ENCODE measurements at places on chromosomes 16 and 17.

- no peak for DNase-seq
These were observed 83.5 kb upstream of the WSCD1 start for GRCh38 chr17:5986644-5987043.

DNA sequence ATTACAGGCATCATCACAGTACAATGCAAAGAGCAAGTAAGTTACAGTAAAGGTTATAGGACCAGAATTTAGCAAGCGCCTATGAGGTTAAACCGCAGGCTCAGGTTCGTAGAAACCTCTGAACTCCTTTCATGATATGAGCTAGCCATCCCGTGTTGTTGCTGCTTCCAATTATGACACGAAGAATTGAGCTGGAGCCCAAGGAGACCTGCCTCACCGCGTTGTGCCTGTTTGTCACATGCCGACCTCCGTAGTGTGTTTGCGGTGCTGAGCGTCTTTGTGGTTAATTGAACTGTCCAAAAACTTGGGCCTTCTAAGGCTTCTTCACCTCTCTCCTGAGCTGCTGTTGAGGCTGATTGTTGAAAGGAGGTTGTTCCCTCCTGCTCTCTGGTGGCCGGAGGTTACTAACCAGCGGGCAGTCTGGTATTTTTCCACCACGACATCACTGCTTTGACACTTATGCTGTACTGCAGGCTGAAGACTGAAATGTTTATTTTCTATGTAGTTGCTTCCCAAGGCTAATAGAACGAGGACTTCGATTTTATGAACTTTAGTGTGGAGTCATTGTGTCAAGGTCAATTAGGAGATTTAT is 67.5 kb downstream of the SEC14L1 start:
- DNase-seq: no peak

GRCh38 chr16:49498666-49499413 is 125.2 kb downstream of the C16orf78 start:
- DNase-seq: no peak

GRCh38 chr17:60641126-60641525 is 36.5 kb upstream of the BCAS3 start:
- DNase-seq: no peak

DNA sequence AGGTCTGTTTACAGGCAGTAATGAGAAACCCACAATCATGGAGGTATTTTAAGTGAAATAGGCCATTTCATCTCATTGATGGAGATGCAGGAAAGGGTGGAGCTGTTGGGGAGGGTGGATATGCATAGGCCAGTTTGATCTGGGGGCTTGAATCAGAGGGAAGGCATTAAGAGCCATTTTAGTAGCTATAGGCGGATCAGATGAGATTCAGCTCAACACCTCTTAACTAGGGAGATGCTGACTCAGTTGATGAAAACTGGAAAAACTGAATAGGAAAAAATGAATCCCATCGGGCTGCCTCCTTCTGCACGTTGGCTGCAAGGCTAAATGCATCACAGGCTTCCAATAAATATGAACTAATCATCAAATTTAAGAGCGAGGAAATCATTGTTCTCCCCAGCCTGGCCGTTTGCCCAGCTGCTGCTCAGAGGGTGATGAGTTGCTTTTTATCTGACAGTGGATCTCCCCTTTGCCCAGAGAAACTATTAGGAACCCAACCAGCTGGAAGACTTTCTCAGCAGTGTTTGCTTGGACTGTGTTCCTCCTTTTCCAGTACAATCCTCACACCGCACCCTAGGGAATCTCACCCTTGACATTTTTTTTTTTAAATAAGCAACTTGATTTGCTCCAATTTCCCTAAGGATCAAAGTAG is 149.6 kb downstream of the SOX9 start:
- no peak for DNase-seq

- no peak for DNase-seq
These were observed 20.9 kb downstream of the RPTOR start for GRCh38 chr17:80565343-80566053.

- DNase-seq: no peak
These were observed 52.1 kb upstream of the SMIM36 start for GRCh38 chr17:55563363-55563762.

GRCh38 chr16:83958137-83958845 is 5.3 kb downstream of the OSGIN1 start:
- DNase-seq: no peak

DNA sequence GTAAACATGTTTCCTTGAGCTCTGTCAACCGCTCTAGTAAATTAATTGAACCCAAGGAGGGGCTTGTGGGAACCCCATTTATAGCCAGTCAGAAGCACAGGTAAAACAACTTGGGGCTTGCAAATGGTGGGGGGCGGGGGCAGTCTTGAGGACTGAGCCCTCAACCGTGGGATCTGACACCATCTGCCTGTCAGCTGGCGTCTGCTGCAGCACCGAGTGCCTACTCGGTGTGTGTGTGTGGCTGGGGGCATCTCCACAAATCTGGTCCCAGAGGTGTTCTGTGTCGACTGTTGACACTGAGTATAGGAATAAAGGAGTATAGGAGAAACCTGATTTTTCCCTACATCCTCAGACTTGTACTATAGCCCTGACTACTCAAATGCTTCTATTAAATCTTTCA is 20.6 kb downstream of the CREBBP start:
- DNase-seq: no peak

- no peak for DNase-seq
These were observed 26.9 kb downstream of the RND2 start for GRCh38 chr17:43051969-43052368.

DNA sequence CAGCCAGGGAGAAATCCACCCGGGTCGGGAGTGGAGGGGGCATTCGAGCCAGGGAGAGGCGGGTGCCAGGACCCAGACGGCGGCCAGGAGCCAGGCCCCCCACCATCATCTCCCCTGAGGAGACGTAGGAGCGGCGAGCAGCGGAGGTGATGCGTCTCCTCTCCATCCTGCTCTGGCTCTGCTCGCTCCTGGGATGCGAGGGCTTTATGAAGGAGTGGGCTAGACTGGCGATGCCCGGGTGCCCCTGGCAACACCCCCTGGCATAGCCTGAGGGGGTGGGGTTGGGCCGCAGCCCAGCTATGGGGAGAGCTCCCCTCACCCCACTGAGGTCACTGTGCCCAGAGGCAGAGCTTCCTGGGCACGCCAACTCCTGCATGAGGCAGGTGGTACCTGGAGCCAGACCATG is at the start of gene GFAP:
GFAP (minus strand) TSS at position 180 of the 406 bp plus-strand sequence; CDS start at position 166, 14 bp downstream.
- peak; percentile 9 for DNase-seq

GRCh38 chr16:50692999-50693781 is at the start of gene NOD2:
NOD2 (plus strand) TSS chr16:50693606; CDS start chr16:50699496, 5,890 bp downstream.
- DNase-seq: no peak

DNA sequence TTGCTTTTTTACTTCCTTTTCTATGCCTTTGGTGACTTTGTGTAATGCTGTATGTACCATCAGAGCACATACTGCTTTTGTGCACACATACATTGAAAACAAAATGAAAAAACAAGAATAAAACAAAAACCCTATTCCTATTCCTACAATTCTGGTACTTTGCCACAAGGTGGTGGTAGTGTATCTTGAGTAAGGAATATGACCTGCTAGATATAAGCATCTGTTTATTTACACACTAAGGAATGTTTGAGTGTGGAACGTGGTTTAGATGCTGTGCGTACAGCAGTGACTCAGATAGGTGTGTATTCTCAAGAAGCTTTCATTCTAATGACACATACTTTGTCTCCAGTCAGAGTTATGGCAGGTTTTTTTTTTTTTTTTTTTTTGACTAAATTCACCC is 606.2 kb downstream of the WWOX start:
- no peak for DNase-seq

DNA sequence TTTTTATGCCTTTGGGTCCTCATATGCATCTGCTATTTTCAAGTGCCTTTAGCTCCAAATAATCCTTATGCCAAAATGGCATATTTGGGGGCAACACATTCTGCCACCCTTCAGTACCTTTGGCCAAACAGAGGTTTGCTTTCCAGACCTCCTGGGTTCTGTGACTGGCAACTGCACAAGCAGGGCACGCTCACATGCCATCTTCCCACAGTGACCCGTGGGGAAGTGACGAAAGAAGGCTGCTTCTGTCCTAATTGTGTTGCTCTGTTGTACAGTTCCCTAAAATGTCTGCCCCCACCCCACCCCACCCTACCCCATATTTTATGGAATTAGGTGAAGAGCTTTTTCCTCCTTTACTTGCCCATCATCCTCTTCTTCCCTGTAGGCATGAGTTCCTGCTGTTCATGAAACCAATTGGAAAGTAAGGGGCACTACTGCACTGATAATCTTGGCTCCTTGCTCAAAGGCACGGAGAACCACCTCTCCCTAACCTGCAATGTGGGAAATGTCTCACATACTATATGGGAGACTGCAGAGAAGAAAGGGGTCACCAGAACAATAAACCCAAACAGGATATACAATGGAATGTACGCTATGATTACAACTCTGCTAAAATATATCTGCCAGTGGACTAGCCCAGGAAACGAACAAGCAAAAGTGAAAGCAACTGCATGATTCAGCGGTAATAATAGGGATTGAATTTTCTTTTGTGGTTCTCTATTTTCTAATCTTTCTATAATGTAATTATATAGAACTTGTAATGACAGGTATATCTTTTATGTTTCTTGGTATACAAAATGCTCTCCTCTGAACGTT is 3.3 kb upstream of the SLFN12L start:
- no peak for DNase-seq

DNA sequence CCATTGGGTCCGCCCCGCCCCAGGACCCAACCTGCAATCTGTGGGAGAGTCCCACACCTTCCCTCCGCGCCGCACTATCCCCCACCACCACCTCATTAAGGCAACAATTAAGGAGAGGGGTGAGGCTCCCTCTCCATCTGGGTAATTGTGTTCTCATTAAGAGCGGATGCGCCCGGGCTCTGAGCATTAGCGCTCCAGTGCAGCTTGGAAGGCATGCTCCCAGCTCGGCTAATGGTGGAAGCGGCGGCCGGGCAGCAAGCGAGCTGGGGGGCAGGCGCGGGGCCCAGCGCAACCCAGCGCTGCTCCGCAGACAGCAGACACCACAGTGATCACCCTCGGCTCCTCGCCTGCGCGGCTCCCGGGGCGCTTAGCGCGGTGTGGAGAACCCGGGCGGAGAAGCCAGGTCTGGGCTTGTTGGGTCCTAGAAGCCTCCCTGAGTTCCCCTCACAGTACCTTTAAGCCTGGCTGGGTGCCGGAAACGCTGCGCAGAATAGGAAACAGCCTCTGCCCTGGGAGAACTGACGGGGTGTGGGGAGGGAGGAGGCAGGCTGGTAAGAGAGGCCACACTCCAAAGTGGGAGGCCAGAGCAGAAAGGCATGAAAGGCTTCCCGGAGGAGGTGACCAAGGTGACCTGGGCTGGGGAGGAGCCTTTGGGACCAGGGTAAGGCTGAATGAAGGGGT is 6.4 kb downstream of the CBLN1 start:
- DNase-seq: no peak

DNA sequence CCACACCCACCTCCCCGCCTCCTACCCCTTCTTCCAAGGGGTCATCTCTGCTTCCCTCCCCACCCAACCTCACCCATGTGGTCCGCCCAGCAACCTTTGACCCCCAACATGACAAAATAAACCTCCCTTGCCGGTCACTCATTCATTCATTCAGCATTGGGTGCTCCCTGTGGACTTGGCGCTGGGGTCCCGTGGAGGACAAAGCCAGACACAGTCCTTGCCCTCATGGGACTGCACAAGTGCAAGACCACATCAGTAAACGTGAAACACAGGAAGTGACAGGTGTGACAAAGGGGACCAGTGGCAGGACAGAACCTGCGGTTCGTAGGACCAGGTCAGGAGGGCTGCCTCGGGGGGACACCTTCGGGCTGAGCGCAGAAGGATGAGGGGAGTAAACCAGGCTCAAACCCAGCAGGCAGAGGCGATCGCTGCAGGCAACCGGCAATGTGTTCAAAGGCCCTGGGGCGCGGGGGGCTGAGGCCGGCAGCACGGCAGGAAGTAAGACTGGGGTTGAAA is 185.4 kb downstream of the SEC14L1 start:
- DNase-seq: no peak

DNA sequence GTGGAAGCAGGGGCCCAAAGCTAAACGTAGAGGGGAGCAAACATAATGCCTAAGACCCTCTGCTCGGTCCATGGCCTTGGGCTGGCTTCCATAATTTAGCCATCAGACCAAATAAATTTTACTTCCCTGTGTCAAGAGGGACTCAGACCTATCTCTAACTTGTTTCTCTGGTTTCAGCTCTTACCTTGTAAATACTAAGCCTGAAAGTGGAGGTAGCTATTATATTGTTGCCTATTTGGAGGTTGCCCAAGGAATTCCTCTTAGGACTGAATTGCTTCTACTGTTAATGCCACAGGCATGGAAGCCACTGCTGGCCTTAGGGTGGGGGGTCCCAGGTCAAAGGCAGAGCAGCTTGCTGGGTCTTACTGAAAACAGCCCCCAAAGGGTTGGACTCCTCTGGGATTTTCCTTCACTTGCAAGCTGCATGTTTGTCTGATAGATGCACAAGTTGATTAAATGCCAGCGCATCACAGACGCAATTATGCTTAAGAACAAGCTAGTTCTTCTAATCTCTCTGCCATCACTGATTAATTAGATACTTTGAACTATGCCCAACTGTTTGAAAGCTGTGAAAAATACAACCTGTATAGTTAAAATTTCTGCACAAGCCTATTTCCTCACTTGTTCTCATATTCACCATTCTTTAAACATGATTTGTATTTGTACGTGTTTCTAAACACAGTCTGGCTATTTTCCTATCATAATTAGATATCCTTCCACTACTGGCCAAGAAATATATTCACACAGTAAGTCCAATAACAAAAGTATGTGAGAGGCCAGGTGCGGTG is 67.9 kb upstream of the HAS3 start:
- DNase-seq: no peak

GRCh38 chr16:89505204-89506112 is 2.7 kb upstream of the SPG7 start:
- DNase-seq: peak; percentile 20

DNA sequence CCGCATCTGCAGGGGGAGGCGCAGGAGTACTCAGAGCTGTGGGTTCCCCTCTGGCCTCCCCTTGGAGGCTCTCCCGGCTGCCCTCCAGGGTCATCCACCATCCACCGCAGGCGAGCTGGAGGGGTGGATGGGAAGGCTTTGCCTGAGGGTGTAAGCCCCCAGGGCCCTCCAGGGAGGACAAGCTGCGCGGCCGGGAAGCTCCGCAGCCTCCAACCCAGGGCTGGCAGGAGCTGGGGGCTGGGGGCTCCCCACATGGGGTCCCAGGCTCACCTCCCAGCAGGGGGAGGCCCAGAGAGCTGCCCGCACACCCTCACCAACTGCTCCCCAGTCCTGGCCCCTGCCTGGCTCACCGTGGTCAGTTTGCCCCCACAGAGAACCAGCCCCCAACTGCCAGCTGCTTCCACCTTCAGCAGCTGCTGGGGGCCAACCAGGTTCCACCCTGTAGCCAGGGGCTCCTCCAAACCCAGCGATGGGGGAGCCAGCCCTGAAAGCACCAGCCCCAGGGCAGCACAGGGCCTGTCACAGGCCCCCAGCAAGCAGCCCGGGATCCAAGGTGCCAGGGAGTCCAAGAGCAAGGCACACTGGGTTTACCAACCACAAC is 19.8 kb upstream of the CHMP6 start:
- DNase-seq: no peak

All from hypothalamus (tissue), 51 donors.